CD8-positive, alpha-beta memory T cell (primary cell): ENCODE measurements at places on chromosomes 7 and 10.

DNA sequence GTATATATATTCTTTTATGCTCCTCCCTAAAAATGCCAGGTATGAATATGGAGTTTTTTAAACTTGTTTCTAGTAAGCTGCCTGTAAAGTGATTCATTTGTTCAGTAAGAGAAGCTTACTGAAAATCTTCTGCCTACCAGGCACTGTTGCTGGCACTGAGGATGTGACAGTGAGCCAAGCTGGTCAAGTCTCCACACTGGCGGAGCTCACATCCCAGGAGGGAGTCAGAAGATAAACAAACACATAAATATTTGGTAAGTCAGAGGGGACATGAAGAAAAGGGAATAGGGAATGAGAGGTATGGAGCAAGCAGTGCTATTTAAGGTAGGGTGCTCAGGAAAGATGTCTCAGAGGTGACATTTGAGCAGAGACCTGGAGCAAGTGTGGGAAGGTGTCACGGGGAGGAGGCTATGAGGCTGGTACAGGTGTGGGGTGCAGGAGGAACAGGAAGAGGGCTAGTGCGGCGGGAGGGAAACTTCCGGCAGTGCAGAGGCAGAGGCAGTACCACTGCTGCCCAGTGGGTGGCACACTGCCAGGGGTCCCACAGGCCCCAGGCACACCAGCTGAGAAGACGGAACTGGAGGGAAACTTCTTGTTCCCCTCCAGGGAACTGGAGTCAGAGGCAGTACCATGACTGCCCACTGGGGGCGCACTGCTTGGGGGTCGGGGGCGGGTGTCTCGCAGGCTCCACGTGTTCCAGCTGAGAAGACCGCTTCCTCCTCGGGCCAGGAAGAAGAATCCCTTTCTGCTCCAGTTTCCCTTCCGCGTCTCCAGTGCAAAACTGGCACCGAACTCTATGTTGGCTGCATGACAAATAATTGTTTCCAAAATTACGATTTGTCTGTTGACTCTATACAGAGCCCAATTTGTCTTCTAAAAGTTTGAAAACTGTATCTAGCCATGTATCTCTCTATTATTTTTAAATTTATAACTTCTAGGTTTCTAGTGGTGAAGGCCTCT, 161.0 kb downstream of the TEX36 start:
- H3K27ac ChIP-seq, result no peak overlapping the region
- H3K4me1 ChIP-seq, result no peaks in the 10 kb centered on the region
- H3K27me3 ChIP-seq, result no peaks in the 10 kb centered on the region
- no peak for DNase-seq
- no peak overlapping the region for H3K4me3 ChIP-seq
- H3K36me3 ChIP-seq, result no peaks in the 10 kb centered on the region

DNA sequence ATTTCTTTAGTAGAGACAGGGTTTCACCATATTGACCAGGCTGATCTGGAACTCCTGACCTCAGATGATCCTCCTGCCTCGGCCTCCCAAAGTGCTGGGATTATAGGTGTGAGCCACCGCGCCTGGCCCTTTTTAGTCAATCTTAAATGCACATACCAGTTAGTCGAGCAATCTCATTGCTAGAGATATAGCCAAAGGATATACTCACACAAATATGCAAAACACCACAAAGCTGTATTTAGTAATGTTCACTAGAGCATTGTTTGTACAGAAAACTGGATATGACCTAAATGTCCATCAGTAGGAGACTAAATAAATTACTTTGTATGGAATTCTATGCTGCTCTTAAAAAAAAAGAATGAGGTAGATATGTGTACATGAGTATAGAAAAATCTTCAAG, 24.5 kb upstream of the IL6 start:
- H3K36me3 ChIP-seq, result no peaks in the 10 kb centered on the region
- no peak overlapping the region for H3K4me3 ChIP-seq
- no peak for DNase-seq
- H3K4me1 ChIP-seq, result peaks cover 12% of the 10 kb centered on the region
- H3K27me3 ChIP-seq, result no peaks in the 10 kb centered on the region
- H3K27ac ChIP-seq, result peak overlapping the region; percentile 69

DNA sequence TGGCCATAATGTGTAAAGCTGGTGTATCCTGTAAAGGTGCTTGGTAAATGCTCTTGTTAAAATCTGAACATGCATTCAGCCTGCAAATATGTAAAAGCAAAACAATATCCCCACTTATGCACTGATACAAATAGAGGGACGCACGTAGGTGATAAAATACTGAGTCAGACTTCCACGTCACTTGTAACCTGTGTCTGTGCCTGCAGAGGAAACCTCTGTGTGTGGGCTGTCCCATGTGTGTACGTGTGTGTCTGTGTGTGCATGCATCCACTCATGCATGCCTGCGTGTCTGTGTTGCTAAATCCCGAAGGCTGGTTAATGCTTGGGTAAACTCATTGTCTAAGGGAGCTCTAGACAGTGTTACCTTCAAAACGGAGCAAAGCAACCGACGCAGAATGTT, 68.9 kb downstream of the KLF6 start:
- H3K27me3 ChIP-seq, result no peaks in the 10 kb centered on the region
- no peaks in the 10 kb centered on the region for H3K36me3 ChIP-seq
- no peaks in the 10 kb centered on the region for H3K4me1 ChIP-seq
- DNase-seq, result no peak
- no peak overlapping the region for H3K4me3 ChIP-seq

GRCh38 chr10:120423431-120424197, 33.4 kb upstream of the PLPP4 start:
- no peak overlapping the region for H3K27ac ChIP-seq
- DNase-seq, result no peak
- no peak overlapping the region for H3K4me3 ChIP-seq
- H3K36me3 ChIP-seq, result no peaks in the 10 kb centered on the region
- H3K27me3 ChIP-seq, result no peaks in the 10 kb centered on the region
- no peaks in the 10 kb centered on the region for H3K4me1 ChIP-seq

DNA sequence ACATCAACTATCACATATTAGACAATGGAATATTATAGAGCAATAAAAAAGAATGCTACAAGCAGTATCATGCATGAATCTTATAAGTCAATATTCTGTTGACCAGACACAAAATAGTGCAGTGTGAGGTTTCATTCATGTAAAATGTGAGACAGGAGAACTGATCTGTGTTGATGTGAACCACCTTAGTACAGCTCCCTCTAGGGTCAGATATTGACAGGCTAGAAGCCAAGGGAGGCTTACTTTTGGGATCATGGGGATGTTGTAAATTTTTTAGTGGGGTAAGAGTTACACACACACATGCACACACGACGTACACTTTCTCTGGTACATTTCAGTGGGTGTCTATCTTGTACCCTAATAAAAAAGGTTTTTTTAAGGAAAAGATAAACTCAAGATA, 231.6 kb upstream of the FOXK1 start:
- H3K36me3 ChIP-seq, result no peaks in the 10 kb centered on the region
- no peak overlapping the region for H3K4me3 ChIP-seq
- DNase-seq, result no peak

DNA sequence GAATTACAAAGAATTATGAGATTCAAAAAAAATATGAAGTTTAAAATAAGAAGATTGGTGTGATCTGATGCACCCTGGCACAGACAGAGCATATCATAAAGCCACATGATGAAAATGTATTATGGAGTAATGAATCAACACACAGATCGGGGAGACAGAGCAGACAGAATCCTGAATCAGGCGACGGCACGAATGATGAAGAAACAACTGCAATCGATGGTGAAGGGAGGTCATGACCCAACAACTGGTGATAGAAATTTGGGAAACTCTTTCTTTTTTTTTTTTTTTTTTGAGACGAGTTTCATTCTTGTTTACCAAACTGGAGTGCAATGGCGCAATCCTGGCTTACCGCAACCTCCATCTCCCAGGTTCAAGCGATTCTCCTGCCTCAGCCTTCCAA, 1054.0 kb downstream of the TYW1 start:
- no peak for DNase-seq
- no peak overlapping the region for H3K27ac ChIP-seq
- no peaks in the 10 kb centered on the region for H3K4me1 ChIP-seq
- no peaks in the 10 kb centered on the region for H3K27me3 ChIP-seq

DNA sequence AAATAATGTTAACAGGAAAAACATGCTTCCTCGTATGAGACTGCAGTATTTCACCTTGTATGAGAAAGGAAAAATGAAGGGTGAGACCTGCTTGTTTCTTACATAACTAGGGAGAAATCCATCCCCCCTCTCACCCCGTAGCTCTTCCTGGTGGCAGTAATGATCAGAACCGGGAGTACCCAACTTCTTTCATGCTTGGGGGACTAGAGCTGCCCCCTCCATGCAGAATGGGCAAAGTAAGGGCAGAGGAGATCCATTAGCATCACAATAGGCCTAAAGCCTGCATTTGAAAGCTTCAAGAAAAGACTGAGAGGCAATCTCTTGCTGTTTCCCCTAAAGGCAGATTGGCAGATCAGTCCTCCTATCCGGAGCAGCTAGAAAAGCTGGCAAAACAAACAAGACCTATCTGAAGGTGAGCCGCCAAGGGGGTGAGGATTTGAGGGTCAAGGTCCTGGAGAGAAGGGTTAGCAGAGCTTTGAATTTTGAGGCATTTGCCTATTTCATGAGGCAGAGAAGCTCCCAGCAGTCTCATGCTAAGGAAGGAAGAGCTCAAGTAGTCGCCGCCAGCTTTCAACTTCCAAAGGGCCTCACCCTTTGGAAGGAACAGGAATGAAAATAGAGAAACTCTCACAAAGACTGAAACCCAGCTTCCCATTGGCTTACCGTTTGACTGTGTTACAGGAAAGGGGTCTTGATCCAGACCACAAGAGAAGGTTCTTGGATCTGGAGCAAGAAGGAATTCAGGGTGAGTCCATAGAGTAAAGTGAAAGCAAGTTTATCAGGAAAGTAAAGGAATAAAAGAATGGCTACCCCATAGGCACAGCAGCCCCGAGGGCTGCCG, 36.2 kb downstream of the BAG3 start:
- peaks cover 6% of the 10 kb centered on the region for H3K4me1 ChIP-seq
- DNase-seq, result no peak
- H3K27ac ChIP-seq, result no peak overlapping the region
- H3K4me3 ChIP-seq, result no peak overlapping the region

DNA sequence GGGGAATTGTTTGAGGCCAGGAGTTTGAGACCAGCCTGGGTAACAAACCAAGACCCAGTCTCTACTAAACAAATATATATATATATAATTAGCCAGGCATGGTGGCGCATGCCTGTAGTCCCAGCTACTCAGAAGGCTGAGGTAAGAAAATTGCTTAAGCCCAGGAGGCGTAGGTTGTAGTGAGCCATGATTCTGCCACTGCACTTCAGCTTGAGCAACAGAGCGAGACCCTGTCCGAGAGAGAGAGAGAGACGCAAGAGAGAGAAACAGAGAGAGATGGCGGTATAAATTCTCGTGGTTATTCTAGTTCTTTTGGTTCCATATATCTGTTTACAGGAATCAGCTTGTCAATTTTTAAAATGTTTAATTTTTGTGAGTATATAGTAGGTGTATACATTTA, 94.0 kb downstream of the TBXAS1 start:
- no peaks in the 10 kb centered on the region for H3K27me3 ChIP-seq
- H3K36me3 ChIP-seq, result no peaks in the 10 kb centered on the region
- no peaks in the 10 kb centered on the region for H3K4me1 ChIP-seq
- no peak overlapping the region for H3K4me3 ChIP-seq
- no peak overlapping the region for H3K27ac ChIP-seq
- DNase-seq, result no peak

DNA sequence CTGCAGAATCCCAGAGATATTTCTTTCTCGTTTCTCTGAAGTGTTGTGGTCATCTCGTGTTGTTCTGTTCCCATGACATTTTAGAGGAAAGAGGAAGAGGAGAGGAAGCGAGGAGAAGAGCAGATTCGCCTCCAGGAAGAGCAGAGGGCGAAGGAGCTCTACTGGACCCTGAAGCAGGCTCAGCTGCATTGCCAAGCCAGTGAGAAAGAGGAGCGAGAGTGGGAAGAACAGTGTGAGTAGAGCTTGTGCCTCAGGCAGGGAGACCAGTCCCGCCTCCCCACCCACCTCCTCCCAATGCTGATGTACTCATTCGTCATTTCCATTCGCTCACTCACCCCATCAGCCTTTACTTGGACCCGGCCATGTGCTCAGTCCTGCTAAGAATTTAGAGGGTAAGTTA, 50.8 kb downstream of the SH2D4B start:
- no peak overlapping the region for H3K27ac ChIP-seq
- no peaks in the 10 kb centered on the region for H3K27me3 ChIP-seq
- H3K4me1 ChIP-seq, result no peaks in the 10 kb centered on the region
- H3K4me3 ChIP-seq, result no peak overlapping the region
- DNase-seq, result no peak

GRCh38 chr10:63491588-63492316, 26.0 kb upstream of the JMJD1C start:
- H3K36me3 ChIP-seq, result no peaks in the 10 kb centered on the region
- H3K4me1 ChIP-seq, result no peaks in the 10 kb centered on the region
- no peak overlapping the region for H3K27ac ChIP-seq

GRCh38 chr7:150806454-150806853, 5.9 kb downstream of the TMEM176A start:
- DNase-seq, result no peak
- H3K27ac ChIP-seq, result no peak overlapping the region
- H3K36me3 ChIP-seq, result no peaks in the 10 kb centered on the region
- peaks cover 18% of the 10 kb centered on the region for H3K27me3 ChIP-seq

DNA sequence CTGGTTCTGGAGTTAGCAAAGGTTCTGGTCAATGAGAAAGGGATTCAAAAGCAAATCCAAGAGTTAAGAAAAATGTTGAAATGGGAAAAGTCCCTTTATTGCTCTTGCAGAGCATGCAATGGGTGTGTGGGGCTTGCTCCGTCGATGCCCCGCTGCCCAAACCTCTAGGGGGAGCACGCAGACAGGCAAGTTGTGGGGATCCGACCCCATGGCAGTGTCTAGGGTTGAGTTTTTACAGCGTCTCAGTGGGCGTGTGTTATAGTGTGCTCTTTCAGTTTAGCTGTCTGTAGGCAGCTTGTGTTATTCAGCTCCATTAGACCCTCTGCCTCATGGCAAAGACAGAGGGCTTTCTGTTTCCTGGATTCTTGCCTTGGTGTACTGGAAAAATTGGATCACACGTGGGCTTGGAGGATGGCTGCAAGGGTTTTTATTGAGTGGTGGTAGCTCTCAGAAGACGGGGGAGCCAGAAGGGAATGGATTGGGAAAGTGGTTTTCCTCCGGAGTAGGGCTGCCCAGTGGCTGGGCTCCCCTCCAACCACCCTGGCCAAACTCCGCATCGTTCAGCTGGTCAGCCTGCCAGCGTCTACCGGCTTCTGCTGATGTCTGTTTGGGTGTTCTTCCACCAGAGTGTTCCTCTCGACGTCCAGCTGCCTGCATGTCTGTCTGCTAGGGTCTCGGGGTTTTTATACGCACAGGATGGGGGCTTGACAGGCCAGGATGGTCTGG, 102.3 kb upstream of the PLXDC2 start:
- no peaks in the 10 kb centered on the region for H3K36me3 ChIP-seq
- no peak overlapping the region for H3K27ac ChIP-seq
- no peaks in the 10 kb centered on the region for H3K4me1 ChIP-seq
- no peak overlapping the region for H3K4me3 ChIP-seq
- no peaks in the 10 kb centered on the region for H3K27me3 ChIP-seq
- DNase-seq, result no peak
